ENCODE measurements at places on chromosomes 5 and 9.

GRCh38 chr9:30574355-30575151, 1809.9 kb upstream of the ACO1 start:
- DNase-seq = no peak

DNA sequence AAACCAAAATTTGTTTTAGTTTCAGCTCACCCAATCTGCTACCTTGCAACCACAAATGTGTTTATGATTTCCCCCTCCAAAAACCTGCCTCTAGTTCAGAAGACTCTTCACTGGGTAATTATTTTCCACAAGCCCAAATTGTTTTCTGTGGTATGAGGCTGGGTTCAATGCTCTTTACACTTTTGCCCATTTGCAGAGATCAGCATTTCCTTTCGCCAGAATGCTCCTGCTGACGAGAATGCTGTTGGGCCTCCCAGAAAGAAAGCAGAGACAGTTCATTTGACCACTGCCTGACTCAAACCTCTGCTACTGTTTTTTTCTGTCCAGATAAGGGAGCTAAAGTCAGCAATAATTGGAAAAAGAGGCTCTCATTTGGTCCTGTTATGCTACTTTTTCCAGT, 427.3 kb downstream of the PDE4D start:
- no peak for DNase-seq

DNA sequence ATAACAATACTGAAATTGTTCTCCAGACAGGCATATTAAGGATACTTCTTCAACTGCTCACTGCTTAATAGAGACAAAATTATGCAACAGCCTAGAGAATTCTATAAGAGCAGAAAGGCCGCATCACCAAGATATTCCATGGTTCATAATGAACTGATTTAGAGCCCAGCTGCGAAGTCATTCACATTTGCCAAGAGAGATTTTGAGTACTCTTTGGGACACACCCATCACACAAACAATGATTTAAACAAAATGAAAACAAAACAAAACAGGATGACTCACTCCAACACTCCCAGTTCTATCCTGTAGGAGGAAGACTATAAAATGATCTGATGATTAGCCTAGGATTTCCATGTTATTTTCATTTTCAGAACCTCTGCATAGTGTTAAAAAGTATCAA, 145.7 kb upstream of the GNA14 start:
- peak; percentile 77 for DNase-seq

GRCh38 chr9:69746859-69747560, 12.8 kb downstream of the PTAR1 start:
- DNase-seq = no peak

- peak; percentile 81 for DNase-seq
These were observed 84.2 kb downstream of the FNBP1 start for GRCh38 chr9:129958796-129959195.

GRCh38 chr5:65142016-65142415, 339.7 kb downstream of the ADAMTS6 start:
- DNase-seq = no peak

GRCh38 chr5:138983984-138984383, 108.8 kb upstream of the LRRTM2 start:
- DNase-seq = no peak

DNA sequence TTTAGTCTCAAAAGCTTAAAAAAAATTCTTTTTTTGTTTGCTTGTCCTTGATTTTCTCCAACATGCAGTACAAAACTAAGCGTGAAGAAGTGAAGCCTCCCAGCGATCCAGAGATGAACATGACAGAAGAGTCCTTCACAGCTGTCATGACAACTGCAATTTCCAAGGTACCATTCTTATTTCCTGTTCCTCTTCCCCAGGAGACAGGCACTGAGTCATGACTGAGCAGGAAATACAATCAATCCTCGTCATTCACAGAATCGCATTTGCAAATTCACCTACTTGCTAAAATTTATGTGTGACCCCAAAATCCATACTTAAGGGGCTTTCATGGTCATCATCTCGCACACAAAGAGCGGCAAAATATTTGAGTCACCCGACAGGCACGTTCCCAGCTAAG, 77.3 kb downstream of the SLC1A1 start:
- DNase-seq = no peak

DNA sequence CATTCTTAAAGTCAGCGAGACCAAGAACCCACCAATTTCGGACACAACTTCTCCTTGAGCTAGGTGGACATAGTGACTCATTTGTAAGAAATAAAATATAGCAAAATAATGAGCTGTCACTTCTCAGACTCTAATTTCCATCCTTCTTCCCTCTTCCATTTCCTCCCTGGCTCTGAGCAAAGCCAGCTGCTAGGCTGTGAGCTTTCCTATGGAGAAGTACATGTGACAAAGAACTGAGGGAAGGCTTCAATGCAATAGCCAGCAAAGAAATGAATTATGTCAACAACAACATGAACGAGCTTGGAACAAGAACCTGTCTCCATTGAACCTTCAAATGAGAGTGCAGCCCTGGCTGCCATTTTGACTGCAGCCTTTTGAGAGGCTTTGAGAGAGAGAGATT, 25.9 kb upstream of the SELENOP start:
- DNase-seq = peak; percentile 10

DNA sequence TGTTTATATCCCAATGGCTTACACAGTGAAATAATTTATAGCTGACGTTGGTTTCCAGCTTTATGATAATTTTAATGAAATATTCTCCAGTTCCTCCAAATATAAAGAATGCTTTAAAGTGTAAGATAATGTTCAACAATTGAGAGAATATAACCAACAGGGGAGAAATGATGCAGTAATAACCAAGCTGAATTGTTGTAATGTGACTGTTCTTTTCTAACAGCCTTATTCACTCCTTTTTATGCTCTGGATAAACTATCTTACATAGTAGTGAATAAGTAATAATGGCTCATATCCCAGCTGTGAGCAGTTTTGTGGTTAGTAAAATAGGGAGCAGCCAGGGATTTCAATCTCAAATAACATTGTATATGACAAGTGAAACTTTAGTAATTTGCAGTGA, 2348.7 kb upstream of the ACO1 start:
- no peak for DNase-seq

DNA sequence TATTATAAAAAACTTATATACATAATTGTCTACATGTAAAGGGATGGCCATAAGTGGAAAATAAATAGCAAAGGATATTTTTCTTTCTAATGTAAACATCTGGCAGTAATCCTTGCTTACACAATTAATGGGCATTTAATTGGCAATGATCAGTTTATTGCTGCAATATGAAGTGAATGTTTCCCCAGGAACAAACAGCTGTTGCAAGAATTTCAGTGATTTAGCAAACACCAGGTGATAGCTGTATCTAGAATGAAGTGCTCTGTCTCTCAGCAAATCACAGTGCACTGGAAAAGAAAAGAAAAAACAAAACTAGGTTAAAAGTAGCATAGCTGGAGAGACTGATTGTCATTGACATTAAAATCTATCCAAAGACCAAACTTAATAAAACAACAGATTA, 594.5 kb upstream of the ARRDC3 start:
- DNase-seq = no peak

- DNase-seq = peak; percentile 42
These were observed 35.6 kb downstream of the CCL28 start for GRCh38 chr5:43376496-43377140.

GRCh38 chr5:96054311-96055030, 92.8 kb upstream of the ELL2 start:
- peak; percentile 86 for DNase-seq

- peak; percentile 71 for DNase-seq
These were observed 44.3 kb upstream of the SARDH start for GRCh38 chr9:133782157-133783130.

DNA sequence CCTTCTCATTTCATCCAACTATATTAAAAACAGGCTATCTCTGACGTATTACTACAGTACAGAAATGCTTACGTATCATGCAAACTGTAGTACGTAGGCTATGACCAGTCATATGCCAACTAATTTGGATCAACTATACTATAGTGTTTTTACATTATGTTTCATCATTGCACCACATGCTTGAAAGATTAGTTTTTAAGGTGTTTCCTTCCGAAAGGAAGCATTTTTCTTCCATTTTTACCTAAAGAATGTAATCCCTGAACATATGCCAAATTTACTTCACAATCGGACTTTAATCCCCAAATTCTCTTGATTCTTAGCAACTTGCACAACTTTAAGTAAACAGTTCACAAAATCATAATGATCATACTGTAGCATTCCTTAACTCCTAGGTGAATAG, 153.9 kb downstream of the BNC2 start:
- DNase-seq = no peak

DNA sequence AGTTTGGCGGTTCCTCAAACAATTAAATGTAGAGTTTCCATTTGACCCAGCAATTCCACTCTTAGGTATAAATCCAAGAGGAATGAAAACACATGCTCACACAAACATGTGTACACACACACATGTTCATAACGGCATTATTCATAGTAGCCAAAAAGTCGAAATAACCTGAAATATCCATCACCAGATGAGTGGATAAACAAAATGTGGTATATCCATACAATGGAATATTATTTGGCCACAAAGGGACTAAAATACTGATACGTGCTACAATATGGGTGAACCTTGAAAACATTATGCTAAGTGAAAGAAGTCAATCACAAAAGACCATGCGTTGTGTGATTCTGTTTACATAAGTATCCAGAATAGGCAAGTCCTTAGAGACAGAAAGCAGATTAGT, 8.7 kb downstream of the RGS3 start:
- DNase-seq = no peak

- DNase-seq = no peak
These were observed 78.1 kb downstream of the CFAP95 start for GRCh38 chr9:69898714-69899209.

GRCh38 chr9:121656941-121657470, 5.6 kb downstream of the DAB2IP start:
- DNase-seq = no peak

DNA sequence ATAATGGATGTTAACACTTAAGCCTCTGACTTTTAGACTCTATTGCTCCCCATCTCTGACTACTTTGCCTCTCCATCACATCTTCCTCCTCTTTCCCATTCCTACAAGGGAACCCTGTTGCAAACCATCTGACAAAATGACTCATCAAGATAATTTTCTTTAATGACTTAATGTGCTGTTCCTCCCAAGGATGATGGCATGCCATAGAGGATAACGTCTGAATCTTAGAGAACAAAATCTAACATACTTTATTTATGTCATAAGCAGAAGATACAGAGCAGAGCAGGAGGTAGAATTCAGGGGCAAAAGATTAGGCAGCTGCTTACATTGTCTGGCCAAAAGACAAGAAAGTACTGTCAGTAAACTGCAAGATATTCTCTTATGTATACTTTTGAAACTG, 76.8 kb downstream of the FGF10 start:
- no peak for DNase-seq

- no peak for DNase-seq
These were observed 107.3 kb upstream of the APC start for GRCh38 chr5:112630246-112631009.

- DNase-seq = no peak
These were observed 238.0 kb upstream of the PTGER4 start for GRCh38 chr5:40441733-40442132.

- DNase-seq = no peak
These were observed 667.1 kb upstream of the RGMB start for GRCh38 chr5:98106116-98107031.

DNA sequence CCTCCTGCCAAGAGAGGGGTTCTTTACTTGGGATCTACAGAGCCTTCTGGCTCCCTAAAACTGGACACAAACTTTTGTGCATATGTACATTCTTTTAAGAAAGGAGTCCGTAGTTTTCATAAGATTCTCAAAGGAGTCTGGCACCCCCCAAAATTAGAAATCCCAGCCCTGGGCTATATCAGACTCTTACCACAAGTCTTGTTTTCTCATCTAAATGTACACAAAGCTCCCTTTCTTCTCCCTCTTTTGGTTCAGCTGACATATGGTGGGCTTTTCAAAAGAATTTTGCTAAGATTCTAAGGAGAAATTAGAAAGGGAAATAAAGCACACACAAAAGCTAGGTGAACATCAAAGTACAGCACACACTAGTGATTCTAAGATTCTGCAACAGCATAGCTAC, 114.4 kb downstream of the ENC1 start:
- no peak for DNase-seq

DNA sequence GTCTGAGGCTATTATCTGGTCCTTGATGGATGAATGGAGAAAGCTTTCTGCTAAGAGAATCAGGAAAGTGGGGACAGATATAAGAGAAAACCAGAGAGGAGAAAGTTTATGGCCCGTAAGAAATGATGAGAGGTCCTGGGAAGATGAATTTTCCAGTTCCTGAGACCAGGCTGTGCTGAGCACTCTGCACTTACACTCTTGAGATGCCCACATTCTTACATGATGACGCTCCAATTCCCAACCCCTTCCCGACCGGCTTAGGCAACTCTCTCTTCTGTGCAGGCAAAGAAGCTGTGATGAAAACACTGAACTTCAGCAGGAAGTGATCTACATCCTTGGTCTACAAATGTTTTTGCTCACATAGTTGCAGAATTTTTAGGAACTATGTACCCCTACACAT, 417.0 kb downstream of the ARHGEF28 start:
- DNase-seq = peak; percentile 8

DNA sequence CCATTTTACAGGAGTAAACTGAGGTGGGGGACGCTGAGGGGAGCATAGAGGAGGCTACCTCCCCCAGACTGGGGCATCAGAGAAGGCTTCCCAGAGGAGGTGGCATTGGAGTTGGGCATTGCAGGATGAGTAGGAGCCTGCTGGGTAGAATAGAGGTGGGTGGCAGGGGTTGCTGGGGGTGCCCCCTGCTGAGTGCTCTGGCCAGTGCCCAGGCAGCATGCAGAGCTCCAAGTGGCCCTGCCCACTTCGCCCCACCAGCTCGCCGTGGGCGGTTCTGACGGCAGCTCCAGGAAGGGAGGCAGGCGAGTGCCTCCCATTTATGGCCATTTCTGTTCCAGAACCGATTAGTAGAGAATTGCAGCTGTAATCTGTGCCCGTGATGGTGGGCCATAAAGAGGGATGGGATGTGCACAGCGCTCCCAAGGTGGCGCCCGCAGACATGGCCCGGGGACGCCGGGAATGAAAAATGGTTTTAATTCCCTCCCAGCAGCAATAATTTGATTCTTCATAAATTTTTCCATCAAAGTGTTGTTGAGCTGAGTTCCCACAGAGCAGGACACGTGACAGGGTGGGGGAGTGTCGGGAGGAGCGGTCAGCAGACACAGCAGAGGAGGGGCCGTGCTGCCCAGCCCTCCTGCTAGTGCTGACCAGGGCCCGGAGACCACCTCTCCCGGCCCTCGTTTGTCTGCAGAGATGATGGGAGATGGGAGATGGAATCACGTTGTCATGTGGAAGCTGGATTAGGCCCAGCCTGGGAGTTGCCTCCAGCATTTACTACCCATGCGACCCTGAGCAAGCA, 75.5 kb downstream of the LMX1B start:
- DNase-seq = no peak

DNA sequence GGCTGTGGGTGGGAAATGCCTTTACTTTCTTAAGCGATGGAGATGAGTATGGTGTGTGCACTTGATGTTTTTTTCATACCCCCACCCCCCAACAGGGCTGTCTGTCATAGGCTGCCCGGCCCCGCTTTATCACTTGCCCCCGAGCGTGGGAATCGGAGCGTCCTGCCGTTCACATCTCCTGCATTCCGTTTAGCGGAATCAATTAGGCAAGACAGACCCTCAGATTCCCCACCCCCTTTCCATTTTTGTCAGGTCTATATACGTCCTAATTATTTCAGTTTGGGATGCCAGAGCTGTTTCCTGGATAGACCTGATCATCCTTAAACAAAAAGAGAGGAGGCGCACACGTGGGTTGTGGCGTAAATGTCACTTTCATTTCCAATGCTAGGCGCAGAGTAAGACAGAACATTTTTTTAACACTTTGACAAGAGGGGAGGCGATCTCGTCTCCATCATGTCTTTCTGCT, 217.2 kb downstream of the MEF2C start:
- no peak for DNase-seq
